ENCODE measurements at places on chromosomes 1 and 21.

- no peak for DNase-seq
Observed at GRCh38 chr1:200323856-200324400, 85.9 kb downstream of the ZNF281 start.

DNA sequence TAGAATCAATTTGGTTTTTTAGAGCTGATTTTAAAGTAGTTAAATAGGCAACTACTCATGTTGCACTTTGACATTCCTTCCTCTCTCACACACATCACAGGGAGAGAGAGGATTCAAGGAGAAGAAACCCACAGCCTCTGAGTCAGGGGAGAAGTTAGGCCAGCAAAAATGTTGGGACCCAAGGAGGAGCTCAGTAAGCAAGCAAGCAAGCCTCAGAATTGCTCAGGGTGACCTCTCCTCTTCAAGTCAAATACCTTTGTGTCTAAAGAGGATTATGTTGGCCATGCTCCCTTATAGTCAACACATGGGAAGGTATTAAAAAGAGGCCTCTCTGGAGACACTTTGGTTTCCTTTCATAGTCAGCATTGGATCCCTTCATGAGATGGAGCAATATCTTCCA is 80.5 kb upstream of the WARS2 start:
- DNase-seq: no peak

GRCh38 chr21:38439426-38439825 is 58.9 kb downstream of the ERG start:
- no peak for DNase-seq

DNA sequence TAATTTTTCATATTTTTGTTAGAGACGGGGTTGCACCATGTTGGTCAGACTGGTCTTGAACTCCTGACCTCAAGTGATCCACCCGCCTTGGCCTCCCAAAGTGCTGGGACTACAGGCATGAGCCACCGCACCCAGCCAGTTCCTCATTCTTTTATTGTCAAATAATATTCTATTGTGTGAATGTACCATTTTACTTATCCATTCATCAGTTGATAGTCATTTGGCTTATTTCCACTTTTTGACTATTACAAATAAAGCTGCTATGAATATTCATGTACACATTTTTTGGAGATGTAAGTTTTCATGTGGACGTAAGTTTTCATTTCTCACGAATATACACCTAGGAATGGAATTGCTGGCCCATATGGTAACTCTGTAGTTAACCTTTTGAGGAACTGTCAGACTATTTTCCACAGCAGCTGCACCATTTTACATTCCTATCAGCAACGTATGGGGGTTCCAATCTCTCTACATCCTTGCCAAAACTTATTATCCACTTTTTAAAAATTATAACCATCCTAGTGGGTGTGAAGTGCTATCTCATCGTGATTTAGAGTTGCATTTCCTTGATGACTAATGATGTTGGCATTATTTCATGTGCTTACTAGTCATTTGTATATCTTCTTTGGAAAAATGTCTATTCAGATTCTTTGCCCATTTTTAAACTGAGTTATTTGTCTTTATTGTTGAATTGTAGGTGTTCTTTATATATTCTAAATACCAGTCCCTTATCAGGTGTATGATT is 12.7 kb downstream of the PACC1 start:
- DNase-seq: no peak

DNA sequence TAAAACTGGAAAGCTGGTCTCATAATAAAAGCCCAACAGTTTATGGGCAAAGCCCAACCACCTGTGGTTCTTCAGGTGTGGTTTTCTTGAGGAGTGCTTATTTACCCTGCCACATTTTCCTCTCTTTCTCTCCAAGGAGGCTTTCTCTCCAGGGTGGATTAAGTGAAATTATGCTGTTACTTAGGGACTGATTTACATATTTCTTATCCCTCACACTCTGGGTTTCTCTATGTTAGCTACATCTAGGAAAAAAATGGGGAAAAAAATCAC is 4.8 kb downstream of the TBX19 start:
- no peak for DNase-seq

DNA sequence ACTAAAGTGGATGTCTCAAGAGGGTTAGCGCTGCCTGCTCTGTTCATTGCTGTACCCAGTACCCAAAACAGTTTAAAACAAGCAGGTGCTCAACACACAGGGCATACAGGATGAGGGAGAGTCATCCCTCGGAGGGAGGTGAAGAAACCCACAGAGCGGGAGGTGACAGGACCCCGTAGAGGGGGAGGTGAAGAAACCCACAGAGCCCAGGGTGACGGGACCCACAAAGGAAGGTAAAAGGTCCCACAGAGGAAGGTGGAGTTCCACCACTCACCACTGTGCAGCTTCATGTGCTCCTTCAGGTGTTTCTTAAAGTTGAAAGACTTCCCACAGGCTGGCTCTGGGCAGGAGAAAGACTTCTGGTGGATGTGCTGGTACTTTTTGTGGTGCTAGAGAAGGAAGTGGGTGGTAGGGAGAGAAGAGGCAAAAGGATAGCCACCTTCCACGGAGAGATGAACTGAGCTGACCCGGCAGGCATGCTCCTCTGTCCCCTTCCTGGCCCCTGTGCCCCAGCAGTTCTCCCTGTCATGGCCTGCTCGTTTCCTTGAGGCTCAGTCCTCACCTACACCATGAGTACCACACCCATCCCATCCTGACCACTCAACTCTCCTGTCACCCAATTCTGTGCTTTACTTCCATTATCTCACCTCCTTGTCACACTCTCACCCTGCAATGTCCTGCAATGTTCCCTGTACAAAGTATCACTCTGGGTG is 5.1 kb downstream of the ZNF692 start:
- no peak for DNase-seq

DNA sequence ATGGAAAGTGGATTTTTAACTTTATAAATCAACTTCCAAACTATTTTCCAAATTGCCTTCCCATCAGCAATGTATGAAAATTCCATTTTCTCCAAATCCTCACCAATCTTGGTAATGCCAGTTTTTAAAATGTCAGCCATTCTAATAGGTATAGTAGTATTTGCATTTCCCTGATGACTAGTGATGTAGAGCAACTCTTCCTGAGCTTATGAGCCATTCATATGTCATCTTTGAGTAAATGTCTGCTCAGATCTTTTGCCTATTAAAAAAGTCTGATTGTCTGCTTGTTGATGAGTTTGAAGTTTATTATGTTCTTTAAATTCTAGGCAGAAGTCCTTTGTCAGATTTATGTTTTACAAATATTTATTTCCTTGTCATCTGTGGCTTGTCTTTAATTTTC is 54.7 kb downstream of the KDM1A start:
- DNase-seq: no peak
